ENCODE measurements at places on chromosomes 11 and 22.

GRCh38 chr11:2092956-2093412 is 46.2 kb downstream of the IGF2 start:
- DNase-seq = peak; percentile 25

DNA sequence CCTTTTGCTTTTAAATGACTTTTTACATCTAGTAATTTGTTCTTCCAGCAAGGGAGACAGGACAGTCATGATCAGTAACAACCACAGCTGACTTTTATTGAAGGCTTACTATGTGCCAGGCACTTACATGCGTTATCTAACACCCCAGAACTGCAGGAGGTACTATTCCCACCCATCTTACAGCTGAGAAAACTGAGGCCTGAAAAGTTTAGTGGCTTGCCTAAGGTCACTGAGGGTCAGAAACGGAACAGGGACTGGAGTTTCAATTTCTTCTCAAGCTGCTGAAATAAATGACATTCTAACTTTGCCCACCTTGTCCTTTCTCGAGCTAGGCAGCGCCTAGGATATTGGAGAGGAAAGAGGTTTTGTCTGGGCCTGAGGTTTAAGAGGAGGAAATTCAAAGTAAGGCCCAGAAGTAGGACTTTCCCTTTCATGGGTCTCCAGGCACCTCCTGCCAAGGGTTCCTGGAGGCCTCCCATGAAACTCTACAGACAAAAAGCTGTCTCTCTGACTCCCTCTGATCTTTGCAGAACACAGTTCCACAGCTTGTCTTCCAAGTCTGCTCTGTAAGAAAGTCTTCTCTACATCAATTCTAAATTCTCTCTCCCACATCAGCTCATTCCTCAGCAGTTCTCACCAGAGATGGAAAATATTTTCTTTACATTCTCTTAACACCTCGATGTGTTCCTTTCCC is 102.2 kb downstream of the NAT10 start:
- no peak for DNase-seq

DNA sequence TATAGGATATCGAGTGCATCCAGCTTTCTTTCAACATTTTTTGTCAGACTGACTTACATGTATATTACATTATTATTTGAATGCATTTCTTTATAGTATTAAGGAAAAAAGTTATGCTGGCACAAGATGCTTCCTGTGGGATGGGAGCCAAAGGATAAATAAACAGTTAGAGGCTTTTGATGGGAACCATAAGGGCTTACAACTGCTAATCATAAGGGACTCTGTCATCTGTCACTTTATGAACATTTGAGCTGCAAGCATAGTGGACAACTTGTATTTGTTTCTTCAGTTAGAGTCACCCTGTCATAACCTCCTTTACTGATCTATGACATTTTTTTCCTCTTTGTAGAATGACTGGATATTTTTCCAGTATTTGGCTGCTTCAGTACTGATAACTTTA is 132.4 kb upstream of the CHORDC1 start:
- DNase-seq = no peak

GRCh38 chr11:1674173-1675131 is 22.5 kb upstream of the KRTAP5-6 start:
- DNase-seq = no peak

GRCh38 chr11:61034704-61035525 is 63.4 kb downstream of the CD6 start:
- no peak for DNase-seq

DNA sequence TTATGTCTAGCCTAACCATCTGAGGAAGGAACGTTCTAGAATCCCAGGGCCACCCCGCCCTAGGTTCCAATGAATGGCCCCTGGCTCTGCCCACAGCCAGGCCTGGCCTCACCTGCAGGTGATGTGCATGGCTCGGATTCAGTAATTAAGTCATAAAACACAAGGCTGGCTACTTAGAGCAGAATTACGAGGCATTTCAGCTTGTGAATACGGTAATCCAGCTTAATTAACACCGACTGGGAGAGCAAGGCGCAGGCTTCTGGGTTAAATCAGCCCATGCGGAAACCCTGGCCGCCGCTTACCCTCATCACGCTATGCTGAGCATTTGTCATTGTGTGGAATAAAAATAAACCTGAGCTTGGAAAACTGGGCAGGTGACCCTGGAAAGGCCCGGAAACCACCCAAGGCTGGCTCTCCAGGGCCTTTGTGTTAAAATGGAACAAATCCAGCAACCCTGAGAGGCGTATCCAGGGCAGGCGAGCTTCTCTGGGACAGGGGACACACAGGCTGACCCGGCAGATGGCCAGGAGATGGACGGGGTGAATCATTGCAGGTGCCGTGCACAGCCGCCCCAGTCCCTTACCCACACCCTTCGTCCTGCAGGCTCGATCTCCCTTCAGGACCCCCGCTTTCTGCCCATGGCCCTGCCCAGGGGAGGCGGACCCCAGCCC is 220.2 kb downstream of the CTTN start:
- no peak for DNase-seq

GRCh38 chr11:73273222-73273895 is 1.2 kb downstream of the P2RY6 start:
- DNase-seq = no peak

DNA sequence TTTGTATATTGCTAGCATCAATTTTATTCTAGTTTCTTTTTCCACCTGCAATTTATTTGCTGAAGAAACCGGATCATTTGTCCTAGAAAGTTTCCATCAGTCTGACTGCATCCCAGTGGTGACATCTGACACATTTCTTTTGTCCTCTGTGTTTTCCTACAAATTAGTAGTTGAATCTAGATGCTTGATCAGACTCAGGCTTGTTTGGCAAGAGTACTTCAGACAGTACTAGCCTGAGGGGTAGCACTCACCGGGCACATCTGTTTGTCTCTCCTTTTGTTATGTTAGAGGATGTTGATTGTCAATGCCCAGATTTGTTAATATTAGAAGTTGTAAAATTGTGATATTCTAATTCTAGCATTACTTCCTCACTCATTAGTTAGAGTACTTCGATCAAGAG is 204.8 kb downstream of the SWAP70 start:
- no peak for DNase-seq

GRCh38 chr11:116958246-116958645 is 120.8 kb upstream of the APOA1 start:
- no peak for DNase-seq

GRCh38 chr11:10611979-10612862 is 43.8 kb upstream of the LYVE1 start:
- no peak for DNase-seq

GRCh38 chr11:37134637-37135036 is 536.6 kb upstream of the RAG2 start:
- no peak for DNase-seq

- no peak for DNase-seq
These were observed 116.0 kb downstream of the KIRREL3 start for GRCh38 chr11:126884594-126884993.

DNA sequence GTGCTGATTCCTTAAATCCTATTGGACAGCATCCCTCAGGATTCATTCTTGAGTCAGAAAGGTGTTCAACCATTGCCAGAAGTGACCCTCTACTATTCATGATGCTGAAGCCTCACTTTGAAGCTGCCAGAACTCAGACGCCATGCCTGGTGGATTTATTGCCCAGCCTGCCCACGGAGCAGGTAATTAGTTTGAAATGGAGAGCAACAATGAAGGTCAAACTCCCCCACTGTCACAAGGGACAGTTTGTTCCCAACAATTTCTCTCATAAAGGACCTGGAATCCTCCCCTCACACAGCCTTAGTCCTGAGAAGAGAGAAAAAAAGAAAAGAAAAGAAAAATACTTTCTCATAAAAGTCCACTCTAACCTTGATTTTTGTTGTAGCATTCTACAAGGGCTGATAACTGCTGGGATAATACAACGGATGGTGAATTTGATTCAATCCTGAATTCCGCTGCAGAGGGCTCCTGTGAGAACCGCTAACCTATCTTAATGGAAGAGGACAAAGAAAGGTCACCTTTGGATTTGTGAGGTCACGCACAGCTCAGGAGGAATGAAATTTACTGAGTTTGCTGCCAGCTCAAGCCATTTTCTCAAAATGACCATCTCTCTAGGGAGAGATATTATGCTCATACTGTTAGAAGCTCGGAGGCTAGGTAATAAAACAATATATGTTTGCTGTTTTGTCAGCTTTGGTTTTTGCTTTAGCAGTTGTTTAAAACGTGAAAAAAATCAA is 161.6 kb upstream of the SYN3 start:
- DNase-seq = no peak

DNA sequence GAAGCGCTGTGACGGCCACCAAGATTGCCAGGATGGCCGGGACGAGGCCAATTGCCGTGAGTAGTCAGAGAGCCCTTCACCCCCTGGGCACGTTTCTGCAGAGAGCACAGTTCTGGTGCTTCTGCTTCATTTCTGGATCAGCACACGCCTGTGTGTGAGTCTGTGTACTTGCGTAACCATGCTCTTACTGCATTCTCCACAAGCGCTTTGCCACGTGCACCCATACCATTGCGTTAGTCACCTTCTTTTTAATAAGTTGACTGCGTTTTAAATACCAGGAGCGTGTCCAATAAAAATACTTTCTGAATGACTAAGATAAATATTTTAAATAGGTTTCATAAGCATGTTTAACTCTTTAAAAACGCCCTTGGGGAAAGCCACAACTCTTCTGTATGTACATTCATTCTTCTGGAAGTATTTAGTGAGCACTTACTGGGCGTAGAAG is 143.0 kb upstream of the SORL1-AS1 start:
- no peak for DNase-seq

DNA sequence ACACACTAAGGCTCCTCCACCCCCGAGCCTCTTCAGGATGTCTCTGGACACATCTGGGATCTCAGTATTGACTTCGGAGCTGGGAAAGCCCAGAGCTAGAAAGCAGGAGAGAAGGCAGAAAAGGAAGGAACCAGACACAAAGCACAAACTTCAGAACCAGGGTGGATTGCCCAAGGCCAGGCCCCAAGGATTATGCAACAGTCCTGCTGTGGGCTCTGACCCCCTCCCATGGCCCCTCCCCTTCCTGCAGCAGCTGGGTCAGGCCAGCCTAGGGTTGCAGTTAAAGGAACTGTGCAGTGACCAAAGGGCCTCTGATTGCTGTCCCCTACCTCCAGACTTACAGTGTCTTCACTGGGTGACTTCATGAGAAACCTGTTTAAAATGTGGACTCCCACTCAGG is 5.3 kb downstream of the KCNE3 start:
- DNase-seq = no peak

DNA sequence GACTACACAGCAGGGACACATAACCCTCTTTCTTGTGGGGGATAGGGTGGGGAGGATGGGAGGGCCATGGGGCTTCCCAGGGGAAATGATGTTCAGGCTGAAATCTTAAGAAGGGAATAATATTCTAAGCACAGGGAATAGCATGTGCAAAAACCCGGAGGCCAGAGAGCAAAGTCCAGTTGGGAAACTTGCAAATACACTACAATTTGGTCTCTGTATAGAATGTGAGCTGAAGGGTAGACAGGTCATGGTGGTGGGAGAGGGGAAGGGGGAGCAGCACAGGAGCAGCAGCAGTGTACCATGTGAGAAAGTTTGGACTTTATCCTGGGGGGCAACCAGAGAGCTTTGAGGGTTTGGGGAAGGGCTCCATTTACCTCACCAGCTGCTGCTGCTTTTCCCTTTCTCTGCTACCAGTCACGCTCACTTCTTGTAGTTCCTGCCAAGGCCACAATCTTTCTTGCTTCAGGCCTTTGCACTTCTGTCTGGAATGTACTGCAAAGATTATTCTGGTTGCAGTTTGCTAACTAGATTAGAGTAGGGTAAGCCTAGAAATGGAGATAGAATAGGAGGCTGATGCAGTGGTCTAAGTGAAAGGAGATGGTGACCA is 43.0 kb downstream of the KREMEN1 start:
- DNase-seq = no peak

DNA sequence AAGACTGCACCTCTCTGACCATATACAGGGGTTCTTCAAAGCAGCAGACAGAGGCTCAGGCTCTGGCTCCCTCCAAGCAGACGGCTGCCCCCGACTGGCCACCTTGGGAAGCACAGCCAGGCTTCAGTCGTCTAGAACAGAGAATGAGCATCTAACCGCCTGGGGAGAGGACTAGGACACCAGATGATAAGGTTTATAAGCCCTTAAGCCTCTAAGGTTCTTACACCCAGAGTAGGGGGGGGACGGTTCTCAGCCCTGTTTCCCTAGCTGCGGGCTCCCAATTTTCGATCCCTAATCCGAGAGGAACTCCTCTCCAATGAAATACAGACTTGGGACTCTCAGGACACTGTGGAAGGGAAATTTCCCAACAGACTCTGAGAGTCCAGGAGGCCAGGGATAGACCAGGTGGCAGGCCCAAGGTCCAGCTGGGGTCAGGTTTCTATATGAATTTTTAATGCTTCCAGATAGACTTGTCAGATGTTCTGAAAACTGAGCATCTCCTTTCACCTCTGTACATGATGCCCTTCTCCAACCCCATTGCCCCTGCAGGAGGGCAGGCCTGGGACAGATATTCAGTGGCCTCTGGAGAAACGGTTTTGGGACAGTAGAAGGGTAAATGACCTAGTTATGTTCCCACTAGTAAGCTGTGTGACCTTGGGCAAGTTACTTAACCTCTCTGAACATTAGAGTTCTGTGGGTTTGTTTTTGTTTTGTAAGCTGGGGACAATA is 20.2 kb downstream of the RTN4RL2 start:
- no peak for DNase-seq

- no peak for DNase-seq
These were observed 31.9 kb downstream of the RASSF10 start for GRCh38 chr11:13040969-13041561.

- no peak for DNase-seq
These were observed 1.4 kb downstream of the OTOG start for GRCh38 chr11:17548444-17548843.

DNA sequence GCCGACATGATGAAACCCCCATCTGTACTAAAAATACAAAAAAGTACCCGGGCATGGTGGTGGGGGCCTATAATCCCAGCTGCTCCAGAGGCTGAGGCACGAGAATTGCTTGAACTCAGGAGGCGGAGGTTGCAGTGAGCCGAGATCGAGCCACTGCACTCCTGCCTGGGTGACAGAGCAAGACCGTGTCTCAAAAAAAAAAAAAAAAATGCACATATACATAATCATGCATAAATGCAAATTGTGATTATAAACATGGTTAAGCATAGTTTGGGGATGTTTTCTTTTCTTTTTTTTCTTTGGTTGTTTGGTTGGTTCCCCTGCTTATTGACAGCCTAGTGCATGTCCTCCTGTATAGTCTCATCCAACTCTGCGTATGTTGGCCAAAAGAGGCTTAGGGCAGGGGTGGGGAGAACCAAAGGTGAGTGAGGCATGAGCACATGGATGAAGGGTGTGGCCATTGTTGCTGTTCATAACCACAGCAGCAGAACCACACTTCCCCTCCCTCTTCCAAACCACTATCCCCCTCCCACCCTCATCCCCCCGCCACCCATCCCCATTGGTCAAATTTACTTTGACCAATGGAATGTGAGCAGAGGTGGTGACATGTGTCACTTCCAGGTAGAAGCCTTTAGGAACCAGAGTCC is 6.9 kb upstream of the VPS37C start:
- DNase-seq = no peak

- DNase-seq = no peak
These were observed 140.0 kb downstream of the CACNA1I start for GRCh38 chr22:39710380-39711150.

- DNase-seq = no peak
These were observed 192.5 kb downstream of the FAT3 start for GRCh38 chr11:92416971-92417725.

- DNase-seq = no peak
These were observed 668.2 kb upstream of the TENM4 start for GRCh38 chr11:80109031-80109430.
